ENCODE measurements at places on chromosomes 1 and 21.

GRCh38 chr1:170967042-170967910, 31.9 kb downstream of the MROH9 start:
- DNase-seq = peak; percentile 5

GRCh38 chr1:97826820-97827219, 94.0 kb downstream of the DPYD start:
- DNase-seq = no peak

- no peak for DNase-seq
Observed at GRCh38 chr21:45326169-45326851, 38.6 kb upstream of the POFUT2 start.

DNA sequence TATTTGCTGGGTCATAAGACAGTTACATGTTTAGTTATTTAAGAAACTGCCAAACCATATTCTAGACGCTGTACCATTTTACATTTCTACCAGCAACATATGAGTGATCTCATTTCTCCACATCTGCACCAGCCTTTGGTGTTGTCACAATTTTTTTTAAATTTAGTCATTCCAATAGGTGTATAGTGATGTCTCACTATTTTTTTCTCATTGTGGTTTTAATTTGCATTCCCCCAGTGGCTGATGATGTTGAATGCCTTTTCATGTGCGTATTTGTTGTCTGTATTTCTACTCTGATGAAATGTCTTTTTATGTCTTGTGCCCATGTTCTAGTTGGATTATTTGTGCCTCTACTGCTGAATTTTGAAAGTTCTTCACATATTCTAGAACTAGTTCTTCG, 38.4 kb downstream of the NFASC start:
- no peak for DNase-seq

Measured in nephron progenitor cell (in vitro differentiated cells).